ENCODE measurements at places on chromosomes 13 and 19. TPM values are rescaled to one million over a fixed set of nuclear protein-coding genes. Genes with fewer than 3 reads are reported as not detected.

Gene FLT3LG
- polyA plus RNA-seq: 3.2 TPM

Gene IGSF23
- not detected for polyA plus RNA-seq

DNA sequence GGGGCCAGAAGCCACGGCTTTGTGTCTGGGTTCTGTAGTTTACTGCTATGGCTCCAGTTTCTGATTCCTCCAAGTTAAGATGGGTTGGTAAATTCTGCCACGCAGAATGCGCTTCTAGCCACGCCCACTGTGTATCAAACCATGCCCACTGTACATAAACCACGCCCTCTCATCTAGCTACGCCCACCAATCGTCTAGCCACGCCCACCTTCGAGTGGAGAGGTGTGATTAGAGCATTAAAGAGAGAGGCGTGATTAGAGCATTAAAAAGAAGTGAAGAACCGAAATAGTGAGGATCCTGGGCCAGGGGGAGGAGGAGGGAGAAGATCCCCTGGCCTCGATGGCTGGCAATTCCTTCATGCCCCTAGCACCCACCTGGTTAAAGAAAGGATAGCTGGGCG is 43.7 kb upstream of the ADGRE5 start:
- DNase-seq: no peak

GRCh38 chr13:89568276-89568675 is 1779.2 kb upstream of the MIR17HG start:
- DNase-seq: no peak

Gene ATP1A3
- 0.61 TPM for polyA plus RNA-seq
